ENCODE measurements at places on chromosomes 5 and 9.

DNA sequence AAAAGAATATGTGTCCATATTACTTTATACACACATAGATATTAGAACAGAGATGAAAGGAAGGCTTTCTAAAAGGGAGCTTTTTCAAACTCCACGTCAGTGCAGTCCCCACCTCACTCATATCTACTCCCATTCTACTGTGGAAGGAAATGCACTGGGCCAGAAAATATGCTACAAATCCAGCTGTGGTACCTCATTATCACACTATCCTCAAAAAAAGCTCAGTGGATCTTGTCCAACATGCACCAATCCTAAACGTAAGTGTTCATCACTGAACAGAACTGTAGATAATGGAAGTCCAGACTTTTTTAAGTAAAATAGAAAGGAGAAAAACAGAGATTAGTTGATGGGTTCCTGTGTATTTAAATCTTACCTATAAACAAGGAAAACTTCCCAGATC is 27.9 kb downstream of the TRPM6 start:
- no peak for DNase-seq

DNA sequence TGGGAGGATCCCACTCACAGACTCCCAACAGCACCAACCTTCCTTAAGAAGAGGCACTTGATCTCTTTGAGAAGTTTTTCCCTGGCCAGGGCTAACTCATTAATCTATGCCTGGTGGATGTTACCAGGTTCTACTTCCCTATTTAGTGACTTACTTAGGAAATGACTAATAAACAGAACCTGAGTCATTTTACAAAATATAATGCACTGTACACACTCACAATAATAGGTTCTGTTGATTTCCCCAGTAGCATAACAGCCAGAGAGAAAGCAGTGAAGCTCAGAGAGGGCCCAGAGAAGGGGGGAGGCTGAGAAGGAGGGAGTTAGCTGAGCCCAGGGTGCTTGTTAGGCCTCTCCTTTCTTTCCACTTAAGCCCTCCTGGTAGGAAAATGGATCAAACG is 27.1 kb downstream of the FRMD3 start:
- no peak for DNase-seq

DNA sequence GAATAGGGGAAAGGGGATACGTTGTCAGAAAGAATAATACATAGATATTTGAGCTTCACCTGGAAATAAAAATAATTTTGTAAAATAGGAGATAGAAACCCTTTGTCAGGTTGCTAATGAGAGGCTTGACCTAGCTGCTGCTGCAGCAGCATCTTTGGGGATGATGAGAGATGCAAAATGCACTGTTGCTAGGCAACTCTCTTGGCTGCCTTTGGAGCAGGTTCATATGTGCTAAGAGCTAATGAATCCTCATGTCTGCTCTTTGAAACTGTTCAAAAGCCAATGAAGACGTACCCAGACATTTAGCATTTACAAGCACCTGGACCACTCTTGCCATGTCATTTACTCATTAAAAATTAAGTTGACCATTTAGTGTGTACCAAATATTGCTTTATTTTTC is 121.7 kb downstream of the FOCAD start:
- DNase-seq, result peak; percentile 4

DNA sequence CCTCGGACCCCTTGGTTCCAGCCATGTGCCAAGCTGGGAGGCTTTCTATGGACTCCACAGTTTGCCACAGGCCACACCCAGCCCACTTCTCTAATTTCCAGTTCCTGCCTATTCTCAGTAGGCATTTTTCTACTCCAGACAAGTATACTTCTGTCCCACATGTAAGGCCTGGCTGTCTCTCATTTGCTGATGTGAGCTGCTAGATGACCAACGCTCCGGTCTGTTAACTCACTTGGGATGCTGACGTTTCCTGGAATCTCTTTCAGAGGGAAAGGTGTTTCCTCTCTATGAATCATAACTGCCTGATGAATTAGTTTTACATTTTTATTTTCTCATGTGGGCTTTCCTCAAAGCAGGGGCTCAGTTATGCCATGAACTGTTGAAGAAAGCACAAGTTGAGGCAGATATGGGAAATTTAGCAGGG is 36.3 kb downstream of the ERGIC1 start:
- no peak for DNase-seq

DNA sequence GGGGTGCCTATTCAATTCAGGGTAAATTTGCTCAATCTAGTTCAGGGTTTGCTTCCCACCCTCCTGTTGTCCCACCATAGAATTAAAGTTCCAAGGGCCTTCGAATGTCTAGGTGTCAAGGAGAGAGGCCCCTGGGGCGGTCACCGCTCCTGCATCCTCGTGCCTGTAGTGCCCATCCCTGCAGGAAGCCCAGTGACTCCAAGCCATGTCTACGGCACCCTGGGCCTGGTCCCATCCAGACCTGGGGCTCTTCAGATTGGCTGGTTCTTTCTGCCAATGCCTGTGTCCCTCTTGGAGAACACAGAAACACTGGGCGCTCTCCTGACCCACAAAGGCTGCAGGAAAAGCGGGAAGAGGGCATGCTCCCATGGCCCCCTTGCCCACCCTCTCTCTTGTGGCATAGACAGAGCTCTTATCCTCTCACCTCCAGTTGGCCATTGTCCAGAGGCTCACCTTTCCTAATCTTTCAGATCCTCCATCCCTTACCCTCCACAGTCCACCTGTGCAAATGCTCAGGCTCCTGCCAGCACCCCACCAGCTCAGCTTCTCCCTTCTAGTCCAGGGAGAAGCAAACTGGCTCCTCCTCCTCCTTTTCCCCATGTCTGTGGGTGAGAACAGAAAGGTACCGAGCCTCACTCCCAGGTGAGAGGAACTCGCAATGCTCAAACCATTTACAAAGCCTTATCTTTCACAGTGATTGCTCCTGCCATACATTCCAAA is 253.0 kb upstream of the IRX2 start:
- DNase-seq, result no peak

- DNase-seq, result no peak
Measured at GRCh38 chr5:141753971-141754713, 72.1 kb upstream of the ARAP3 start.

DNA sequence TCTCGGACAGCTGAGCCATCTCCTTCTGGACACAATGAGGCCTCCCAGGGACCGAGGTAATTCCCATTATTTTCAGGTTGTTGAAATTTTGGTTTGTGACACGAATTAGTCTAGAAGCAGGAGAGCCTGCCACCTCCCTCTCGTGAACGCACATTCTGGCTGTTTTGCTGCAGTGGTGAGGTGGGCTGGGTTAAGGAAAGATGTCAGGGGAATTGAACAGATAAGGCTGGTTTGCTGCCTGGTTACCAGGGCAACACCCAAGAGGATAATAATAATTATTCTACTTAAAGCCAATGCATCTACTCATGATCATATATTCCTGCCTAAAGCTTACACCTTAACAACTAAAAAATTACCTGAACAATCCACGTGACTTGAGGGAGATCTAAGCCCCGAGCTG is 38.1 kb downstream of the DDX31 start:
- no peak for DNase-seq

GRCh38 chr9:19994296-19994695 is 205.5 kb upstream of the SLC24A2 start:
- DNase-seq, result no peak

DNA sequence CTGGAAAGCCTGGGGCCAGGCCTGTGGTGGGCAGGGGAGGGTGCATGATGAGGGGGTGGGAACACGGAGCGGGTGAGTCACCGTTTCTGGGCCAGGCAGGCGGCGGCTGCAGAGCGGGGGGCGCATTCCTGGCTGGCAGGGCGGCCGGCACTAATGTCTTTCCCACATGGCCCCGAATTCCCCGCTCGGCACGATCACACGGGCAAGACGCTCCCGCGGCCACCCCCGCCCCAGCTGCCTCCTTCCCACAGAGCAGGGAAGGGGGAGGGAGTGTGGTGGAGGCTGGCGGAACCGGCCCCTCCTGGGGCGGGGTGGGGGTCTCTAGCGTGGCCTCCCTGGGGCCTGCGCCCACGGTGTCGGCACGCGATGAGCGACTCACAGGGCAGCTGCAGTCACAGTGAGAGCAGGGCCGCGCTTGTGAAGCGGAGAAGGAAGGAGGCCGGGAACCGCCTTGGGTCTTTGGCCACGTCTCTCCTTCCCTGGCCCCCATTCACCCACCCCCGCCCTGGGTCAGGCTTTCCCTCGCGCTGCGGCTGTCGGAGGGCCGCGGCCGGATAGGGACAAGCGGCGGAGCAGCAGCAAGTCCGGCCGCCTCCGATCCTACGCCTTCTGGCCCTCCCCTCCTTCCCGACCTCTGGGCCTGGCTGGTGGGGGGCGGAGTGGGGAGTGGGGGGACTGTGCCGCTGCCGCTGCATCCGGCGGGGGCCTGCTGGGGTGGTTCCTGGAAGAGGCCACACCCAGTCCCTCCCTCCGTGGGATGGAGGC is 48.9 kb downstream of the CXXC5 start:
- no peak for DNase-seq

- DNase-seq, result no peak
Measured at GRCh38 chr5:137252512-137252911, 246.6 kb downstream of the SPOCK1 start.

DNA sequence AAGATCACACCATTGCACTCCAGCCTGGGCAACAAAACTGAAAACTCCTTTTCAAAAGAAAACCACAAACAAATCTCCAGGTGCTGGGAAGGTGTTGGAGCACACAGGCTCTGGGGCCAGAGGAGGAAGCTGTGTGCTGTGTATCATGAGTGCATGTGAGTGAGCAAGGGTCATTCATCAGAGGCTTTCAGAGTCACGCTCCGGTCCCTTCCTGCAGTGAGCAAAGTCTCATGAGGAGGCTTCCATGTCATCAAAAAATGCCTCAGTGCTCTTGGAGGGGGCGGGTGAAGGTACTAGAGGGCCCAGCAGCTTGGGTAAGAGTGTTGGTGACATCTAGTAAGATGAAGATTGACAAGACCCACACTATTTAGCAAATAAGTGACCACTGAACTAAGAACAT is 48.3 kb upstream of the TESK1 start:
- no peak for DNase-seq

DNA sequence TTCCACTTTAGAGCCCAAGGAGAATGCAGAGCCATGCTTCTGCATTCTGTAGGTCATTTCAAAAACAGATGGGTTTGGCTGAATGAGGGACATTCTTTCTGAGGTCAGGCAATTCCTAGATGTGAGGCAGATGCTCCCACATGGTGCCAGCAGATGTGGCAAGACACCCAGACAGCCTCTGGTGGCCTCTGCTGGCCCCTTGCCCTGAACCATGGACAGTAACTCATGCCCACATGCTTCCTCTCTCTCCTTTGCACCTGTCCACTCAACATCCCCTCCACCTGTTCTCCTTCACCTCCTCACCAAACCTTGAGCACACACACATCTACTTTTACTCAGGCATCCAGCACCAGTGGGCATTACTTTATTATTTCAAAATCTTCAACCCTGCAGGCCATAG is 252.3 kb downstream of the DNAH5 start:
- no peak for DNase-seq

DNA sequence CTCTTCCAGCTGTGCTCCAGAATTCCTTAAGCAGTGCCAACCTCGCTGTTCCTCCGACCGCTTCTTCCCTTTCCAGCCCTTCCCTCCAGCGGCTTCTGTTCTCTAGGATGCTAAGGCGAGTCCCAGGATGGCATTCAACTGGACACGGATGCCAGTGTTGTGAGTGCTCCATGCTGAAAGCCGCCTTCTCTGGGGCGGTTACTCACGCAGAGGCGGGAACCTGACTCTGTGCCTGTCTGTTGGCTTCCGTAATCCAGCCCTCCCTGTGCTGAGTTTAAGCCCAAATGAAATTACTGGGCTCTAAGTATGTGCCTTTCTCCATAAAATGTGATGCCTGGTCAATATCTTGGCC is 20.2 kb downstream of the COL5A1 start:
- DNase-seq, result no peak

- DNase-seq, result no peak
Measured at GRCh38 chr5:138601444-138601843, 26.2 kb upstream of the HSPA9 start.

DNA sequence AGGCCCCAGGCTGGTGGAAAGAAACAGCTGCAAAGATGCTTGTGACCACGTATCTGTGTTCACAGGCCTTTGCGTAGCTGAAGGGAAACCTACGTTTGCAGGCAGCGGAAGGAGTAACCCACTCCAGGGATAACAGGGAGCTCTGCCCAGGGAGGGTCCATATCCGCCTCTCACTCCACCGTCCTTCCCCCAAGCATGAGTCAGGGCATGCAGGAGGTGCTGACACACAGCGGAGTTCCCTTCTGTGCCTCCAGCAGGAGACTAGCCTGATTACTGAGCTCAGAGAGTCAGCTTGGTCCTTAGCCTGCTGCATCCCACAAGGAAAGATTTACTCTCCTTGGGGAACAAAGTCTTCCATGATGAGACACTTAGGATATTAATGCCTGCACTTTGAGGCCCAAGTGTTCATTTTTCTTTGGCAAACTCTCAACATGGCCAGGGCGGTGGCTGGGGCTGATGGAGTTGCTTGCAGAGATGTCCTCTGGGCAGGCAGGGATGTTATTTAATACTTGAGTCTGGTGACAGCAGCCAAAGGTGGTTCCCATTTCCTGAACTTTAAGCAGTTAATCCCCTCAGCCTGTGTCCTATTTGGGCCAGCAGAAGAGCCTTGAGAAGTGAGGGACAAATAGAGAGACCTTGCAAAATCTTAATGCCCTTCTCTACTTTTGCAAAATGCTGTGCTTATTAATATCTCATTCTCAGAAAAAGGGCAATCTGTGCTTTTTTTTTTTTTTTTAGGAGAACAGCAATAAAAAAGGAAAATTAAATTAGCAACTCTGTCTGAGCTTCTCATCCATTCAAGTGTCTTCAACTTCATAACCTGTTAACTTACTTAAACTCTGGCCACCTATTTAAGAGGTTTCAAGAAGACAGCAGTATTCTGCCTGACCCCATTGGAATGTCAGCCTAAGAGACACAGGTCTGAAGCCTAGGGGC is 222.1 kb downstream of the HSPA4 start:
- DNase-seq, result no peak

GRCh38 chr5:53013857-53014256 is 24.7 kb downstream of the ITGA2 start:
- no peak for DNase-seq

DNA sequence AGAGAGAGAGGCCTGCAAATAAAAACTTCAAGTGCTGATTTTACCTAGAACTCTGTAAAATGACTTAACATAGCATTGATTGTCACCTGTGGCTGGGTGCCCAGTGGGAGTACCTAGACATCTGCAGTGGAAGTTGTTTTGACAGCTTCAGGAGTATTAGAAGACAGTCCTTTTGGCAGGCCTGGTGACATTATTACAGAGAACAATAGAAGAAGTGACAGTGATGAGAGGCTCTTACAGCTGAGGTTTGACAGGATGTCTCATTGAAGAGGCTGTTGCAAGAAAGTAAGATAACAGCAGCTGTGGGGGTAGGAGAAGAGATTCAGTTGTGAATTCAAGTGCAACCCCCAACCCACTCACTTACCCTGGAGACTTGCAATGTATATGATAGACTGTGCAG is 27.9 kb upstream of the MUSK start:
- DNase-seq, result no peak
